GM12864 (cell line): ENCODE measurements at places on chromosomes 7 and 10.

DNA sequence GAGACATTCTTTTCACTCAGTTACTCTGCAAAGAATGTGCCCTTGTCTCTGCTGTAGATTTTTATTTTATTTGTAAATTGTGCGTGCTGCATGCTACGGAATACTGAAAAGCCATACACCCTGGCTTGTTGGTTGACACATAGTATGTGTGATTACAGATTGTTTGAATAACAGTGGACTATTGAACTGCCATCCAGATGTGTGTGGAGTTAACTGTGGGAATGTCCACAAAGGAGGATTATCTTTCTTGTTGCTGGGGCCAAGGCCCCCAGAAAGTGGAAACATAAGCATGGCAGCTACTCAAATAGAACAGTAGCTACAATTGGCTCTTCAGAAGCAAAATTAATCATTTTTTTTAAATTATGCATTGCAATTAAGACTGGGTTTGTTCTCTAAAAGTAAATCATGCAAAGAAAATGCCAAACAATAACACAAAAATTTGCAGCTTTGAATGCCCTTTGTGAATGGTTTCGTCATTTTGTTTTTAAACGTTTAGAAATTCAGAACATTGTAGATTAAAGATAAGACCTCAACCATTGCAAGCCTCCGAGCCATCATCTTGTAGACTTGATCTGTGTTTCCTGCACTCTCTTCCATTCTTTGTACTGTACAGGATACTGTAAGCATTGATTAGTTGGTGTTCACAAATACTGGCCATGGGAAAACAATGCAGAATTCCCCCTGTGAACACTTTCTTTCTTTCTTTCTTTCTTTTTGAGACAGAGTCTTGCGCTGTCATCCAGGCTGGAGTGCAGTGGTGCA, 210.3 kb upstream of the TCF7L2 start:
- no peak for DNase-seq

- DNase-seq = no peak
These were observed 738 bp upstream of the NCAPG2 start for GRCh38 chr7:158705234-158705850.

DNA sequence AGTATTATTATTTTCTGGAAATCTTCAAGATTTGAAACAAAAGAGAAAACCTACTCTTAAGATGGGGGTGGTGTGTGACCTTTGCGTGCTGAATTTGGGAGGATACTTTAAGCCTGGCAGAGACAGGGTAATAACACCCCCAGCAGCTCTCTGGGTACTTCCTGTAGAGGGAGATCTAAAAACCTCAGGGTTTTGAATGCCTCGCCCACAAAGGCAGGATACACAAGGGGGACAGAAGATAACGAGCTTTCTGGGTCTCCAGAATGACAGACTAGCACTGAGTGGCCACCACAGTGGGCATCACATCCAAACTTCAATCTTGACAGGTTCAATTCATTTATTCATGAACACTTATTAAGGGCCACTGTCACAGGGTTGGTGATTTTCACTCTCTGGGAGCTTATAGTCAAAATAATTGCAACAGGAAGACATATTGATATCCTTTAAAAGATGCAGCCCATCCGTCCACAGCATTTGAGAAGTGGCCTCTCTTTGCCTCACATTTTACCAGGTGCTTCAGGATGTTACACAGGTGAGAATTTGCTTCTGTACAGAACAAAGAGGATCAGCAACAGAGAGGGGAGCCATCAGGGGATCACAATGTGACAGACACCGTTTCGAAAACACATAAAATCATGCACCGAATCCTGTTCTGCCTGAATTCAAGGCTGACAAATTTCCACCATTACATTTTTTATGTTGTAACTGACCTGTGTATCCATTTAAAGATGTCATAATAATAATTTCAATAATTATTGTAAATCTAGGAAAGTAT, 14.3 kb downstream of the CPA1 start:
- no peak for DNase-seq

GRCh38 chr7:24578052-24578451, 4.8 kb downstream of the PALS2 start:
- no peak for DNase-seq

GRCh38 chr7:158403013-158403821, 184.4 kb downstream of the PTPRN2 start:
- no peak for DNase-seq

DNA sequence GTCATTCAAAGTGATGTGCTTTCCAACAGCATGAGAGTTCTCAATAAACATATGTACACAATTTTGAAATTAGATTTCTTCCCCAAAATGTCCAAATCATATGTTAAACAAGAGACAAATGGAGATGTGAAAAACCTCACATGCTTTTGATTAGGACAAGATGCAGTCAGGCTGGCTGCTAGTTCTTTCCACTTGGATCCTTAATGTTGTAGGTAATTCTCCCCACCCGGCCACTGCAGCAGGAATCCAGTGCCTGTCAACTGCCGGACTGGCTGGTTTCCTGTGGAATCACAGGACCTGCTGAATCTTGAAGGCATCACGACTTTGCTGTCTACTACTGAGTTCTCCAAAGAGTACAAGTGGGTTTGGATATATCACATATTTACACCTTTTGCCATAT, 138.6 kb upstream of the AKR1E2 start:
- DNase-seq = no peak

DNA sequence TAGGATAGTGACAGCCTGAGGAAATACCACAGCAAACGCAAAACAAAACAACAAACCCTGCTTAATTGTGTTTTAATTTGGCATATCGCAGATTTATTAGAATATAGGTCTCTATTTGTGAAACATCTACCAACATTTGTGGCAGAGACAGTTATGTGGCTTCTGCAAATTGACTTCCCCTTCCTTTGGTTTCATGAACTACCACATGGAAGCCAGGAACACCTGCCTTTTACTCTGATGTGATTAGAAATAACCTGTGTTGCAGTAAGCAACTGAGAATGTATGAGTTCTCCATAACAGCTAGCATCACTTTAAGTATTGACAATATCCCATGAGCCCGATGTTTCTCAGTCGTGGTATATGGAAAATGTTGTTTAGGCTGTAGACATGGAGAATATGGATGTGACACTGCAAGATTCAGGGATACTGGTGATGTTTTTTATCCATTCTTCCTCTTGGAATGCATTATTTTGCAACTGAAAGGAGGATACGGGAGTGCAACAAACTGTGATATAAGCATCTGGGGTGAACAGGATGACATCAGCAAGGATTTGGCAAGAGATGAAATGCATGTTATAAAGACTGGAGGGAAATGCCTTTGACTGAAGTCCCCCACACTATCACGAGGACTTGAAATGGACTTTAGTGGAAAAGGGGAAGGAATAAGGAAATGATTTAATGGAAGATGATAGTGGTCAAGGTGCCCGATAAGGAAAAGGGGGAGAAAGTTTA, 95.9 kb downstream of the CUBN start:
- DNase-seq = no peak

- no peak for DNase-seq
These were observed 40.9 kb upstream of the ELAPOR2 start for GRCh38 chr7:87100326-87100725.

- DNase-seq = no peak
These were observed 19.9 kb downstream of the LMTK2 start for GRCh38 chr7:98126311-98127142.

GRCh38 chr10:69409968-69410367, 6.8 kb downstream of the TACR2 start:
- DNase-seq = peak; percentile 60

DNA sequence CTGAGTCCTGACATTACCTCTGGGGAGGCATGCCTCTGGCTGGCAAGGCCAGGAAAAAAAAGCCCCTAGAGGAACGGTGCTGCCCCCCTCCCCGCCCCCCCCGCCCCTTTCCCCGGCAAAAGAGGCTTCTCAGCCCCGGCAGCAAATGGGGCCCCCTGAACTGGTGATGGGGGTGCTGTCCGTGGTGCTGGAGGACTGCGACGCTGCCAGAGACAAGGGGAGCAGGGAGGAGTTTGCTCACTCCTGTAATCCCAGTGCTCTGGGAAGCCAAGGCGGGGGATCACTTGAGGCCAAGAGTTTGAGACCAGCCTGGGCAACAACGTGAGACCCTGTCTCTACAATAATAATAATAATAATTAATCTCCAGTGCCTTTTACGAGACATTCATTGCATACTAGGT, 23.7 kb downstream of the SRRM3 start:
- no peak for DNase-seq

DNA sequence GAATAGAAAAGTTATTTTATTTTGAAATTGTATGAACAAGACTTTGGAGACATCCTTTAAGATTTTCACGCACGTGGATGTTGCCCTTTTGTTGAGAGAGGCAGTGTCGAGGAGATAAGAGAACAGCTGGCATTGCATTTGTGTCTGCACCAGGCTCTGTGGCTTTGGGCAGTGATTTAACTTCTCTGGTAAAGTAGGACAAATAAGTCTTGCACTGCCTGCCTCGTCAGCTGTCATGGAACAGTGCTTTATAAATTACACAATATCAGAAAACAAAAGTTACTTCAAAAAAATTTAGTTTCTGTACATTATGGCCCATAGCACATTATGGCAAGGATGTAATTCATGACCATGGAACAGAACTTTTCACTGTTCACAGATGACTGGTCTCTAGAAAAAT, 20.1 kb downstream of the SNX10 start:
- DNase-seq = no peak

- no peak for DNase-seq
These were observed 22.0 kb downstream of the STEAP1B start for GRCh38 chr7:22477876-22478450.

- no peak for DNase-seq
These were observed 59.4 kb upstream of the ASAH2 start for GRCh38 chr10:50310560-50311174.

GRCh38 chr7:21134631-21135030, 293.3 kb upstream of the SP4 start:
- DNase-seq = no peak

DNA sequence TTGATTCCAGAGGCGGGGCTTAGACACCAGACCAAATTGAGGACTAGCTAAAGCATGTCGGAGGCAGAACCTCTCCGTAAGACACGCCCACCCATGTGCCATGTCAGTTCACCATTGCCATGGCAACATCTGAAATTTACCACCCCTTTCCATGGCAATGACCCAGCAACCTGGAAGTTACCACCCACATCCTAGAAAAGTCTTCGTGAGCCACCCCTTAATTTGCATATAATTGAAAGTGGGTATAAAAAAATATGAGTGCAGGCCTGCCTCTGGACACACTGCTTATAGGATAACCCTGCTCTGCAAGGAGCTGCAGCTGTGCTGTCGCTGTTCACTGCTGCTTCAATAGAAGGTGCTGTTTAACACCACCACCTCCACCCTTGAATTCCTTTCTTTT, 28.0 kb downstream of the TMEM270 start:
- DNase-seq = no peak

GRCh38 chr10:11335167-11335652, 276.2 kb downstream of the USP6NL start:
- DNase-seq = no peak

GRCh38 chr10:71772832-71773220, 494 bp downstream of the VSIR start:
- DNase-seq = no peak

DNA sequence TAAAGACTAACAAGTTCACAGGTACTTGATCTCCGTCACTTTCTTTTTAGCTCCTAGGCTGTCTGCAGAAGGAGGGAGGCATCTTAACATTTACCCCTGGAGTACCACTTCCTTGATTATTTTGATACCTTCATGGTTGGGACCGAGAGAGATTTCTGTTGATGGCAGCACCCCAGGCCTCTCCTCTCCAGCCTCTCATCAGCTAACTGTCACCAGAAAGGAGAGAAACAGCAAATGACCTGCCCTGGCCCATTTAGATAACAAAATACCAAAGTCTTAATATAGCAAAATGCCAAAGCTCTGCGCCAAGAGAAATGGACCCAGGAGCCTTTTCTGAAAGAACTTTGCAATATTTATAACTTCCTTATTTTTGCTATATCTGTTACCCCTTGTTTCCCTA, 30.0 kb upstream of the KLHL7 start:
- no peak for DNase-seq

DNA sequence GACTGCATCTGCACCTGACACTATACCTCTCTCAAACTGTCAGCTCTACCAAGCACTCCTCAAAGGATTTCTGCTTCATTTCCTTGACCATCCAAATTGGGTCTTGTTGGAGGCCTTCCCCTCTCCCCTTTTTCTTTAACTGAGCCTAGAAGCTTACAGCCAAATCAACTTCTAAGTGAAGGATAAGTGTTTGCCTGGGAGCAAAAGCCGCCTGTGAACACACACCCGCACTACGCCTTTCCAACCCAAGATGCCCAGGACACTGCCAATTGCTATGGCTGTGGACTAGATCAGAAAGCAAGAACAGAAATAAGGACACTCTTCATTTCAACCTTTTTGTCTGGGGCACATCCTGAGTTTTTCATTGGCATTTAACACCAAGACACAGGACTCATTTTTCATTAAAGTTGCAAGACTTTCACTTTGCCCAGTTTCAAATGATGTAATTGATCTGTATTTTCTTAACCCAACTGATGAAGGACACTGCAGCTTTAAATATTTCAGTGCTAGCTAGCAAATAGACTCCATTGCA, 52.8 kb downstream of the CPEB3 start:
- DNase-seq = no peak

- no peak for DNase-seq
These were observed 11.1 kb downstream of the H2BK1 start for GRCh38 chr7:151198945-151199848.

DNA sequence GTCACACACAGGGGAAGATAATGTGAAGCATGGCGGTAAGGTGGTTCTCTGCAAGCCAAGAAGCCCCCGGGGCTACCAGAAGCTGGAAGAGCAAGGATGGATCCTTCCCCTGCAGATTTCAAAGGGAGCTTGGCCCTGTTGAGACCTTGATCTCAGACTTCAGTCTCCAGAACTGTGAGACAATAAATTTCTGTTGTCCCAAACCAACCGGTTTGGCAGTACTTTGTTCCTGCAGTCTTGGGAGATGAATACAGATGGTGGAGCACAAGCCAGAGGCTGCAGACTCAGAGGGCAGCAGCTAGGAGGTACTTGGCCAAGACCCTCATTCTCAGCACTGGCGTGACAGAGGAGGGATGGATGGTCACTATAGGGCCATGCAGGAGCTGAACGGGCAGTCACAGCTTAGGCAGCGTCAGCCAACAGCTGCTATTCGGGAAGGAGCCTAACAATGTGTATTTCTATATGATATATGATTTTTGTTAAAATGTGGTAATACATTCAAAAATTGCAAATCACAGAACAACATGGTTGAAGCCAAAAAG, 387.3 kb downstream of the TNS3 start:
- DNase-seq = no peak

GRCh38 chr7:12091231-12091630, 119.9 kb upstream of the TMEM106B start:
- no peak for DNase-seq

DNA sequence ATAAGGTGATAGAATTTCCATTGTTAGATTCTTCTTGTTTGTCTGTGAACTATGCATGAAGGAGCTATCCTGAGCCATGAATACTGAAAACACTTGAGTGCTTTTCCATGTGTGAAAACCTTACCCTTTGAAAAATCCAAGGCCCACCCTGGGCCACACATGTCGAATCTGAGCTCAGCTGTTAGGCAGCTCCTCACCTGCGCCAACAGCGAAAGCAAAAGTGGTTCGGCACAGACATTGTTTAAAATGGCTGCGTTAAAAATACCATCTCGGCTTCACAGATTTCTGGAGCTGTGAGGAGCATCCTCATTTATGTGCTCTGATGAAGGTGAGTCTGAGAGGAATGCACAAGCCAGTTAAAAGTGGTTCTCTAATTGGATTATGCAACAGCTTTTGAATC, 137.7 kb downstream of the NEUROD6 start:
- no peak for DNase-seq

GRCh38 chr7:20783125-20783699, 3.5 kb downstream of the SP8 start:
- DNase-seq = no peak
